ENCODE measurements at places on chromosomes 6 and 20.

GRCh38 chr20:57747861-57748481 lies 38.2 kb upstream of the PMEPA1 start:
- DNase-seq = no peak

DNA sequence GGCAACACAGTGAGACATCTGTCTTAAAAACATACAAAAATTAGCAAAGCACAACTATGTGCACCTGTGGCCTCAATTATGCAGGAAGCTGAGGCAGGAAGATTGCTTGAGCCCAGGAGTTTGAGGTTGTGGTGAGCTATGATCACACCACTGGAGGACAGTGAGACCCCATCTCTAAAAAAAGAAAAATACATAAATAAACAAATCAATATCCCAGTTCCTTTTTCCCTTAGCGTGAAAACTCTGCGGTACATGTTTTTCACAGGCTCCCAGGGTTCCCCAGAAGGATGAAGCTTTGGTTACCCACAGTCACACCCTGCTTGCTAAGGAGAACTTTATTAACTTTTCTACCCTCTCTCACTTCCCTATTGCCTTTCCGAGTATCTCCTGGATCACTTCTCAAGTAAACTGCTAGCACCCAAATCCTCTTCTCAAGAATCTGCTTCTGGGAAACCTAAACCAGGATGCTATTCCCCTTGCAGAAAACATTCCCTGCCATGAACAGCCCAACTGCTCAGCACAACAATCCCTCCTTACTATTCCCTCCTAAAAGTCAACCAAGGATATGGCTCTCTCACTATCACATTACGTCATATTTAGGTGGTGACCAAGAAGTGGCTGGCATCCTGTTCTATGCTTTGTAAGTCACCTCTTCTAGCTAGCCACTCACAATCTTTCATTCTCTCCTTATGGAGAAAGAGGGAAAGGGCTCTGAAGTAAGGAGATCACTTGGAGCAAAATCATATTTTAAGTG lies 122.4 kb downstream of the IPCEF1 start:
- DNase-seq = peak; percentile 76

- no peak for DNase-seq
Observed at GRCh38 chr6:99091985-99092384, 144.2 kb upstream of the FBXL4 start.

GRCh38 chr6:147549531-147549930 lies 41.0 kb downstream of the SAMD5 start:
- no peak for DNase-seq

DNA sequence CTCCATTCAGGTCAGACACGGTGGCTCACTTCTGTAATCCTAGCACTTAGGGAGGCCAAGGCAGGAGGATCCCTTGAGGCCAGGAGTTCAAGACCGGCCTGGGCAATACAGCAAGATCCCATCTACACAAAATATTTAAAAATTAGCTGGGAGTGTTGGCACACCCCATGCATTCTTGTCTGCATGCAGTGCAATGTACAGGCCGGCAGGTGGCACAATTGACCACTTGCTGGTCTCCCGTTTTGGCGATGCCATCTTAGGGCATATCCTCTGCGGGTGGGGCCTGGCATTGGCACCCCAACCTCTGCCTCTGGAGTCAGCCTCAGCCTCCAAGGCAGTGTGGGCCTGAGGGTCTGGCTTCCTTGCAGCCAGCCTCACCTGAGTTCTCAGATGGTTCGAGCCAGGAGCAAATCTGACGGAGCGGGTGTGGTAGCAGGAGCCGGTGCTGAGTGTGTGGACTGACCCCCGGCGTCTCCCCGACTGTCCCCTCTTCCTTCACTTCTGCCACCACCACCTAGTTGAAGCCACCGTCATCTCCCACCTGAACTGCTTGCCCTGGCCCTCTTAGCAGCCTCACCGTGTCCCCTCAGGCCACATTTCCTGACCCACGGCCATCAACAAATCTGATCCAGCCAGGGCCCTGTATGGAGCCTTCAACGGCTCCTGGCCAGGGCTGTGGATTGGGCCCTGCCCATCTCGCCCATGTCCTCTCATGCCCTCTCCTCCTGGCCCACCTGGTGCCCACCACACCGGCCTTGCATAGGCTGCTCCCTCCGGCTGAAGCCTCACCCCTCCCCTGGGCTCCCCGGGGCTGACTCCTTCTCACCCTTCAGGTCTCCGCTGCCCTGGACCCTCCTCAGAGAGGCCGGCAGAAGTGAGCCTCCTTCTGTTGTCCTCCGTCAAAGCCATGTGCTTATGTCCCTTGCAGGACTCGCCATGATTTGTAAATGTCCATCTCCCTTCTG lies 44.0 kb downstream of the EFCAB8 start:
- peak; percentile 79 for DNase-seq

- no peak for DNase-seq
Observed at GRCh38 chr6:16135066-16135465, 6.2 kb downstream of the MYLIP start.

GRCh38 chr6:46821458-46821881 lies 28.3 kb downstream of the MEP1A start:
- peak; percentile 19 for DNase-seq

GRCh38 chr20:42313704-42314103 lies 695.5 kb upstream of the CHD6 start:
- DNase-seq = peak; percentile 0

GRCh38 chr20:35801865-35802264 lies 30.1 kb downstream of the PHF20 start:
- no peak for DNase-seq

- peak; percentile 38 for DNase-seq
Observed at GRCh38 chr6:169407325-169407724, 153.7 kb upstream of the THBS2 start.

- DNase-seq = no peak
Observed at GRCh38 chr20:58139849-58140786, 88.3 kb downstream of the ANKRD60 start.

DNA sequence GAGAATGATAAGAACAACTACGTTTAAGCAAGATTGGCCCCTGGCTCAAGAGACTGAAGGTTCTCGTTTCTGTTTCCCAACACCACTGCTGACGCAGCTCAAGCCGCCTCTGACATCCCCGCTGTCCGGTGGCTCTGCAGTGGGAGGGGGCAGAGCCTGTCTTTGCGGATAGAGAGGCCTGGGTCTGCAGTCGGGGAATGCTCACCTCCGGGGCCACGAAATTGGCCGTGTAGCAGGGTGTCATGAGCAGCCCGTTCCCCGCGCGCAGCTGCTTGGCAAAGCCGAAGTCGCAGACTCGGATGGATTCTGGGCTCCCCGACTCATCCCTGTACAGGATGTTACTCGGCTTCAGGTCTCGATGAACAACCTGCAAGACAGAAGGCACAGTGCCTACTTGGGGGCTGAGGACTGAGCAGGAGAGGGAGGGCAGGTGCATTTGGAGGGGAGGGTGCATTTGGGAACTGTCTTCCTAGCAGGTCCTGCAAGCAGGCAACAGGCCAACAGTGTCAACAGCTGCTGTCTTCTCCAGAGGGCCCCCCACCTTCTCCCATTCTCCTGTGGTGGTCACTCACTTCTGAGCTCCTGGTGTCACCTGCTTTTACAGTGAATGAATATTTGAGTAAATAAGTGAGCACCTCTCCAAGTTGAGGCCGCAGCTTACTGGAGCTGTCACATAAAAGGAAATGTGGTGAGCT lies 40.5 kb upstream of the MPC1 start:
- no peak for DNase-seq

- peak; percentile 76 for DNase-seq
Observed at GRCh38 chr20:63538204-63539091, 1.3 kb upstream of the PTK6 start.

- DNase-seq = no peak
Observed at GRCh38 chr6:155066921-155067680, 72.0 kb downstream of the TIAM2 start.

All from suppressor macrophage (primary cell).